Suprapubic skin (tissue), 4 donors: ENCODE measurements at places on chromosomes 2 and 18. TPM values are rescaled to one million over a fixed set of nuclear protein-coding genes. Genes with fewer than 3 reads are reported as not detected.

Gene CLHC1
- 2.9 TPM for total RNA-seq

Gene TFCP2L1
- total RNA-seq: 64.1 TPM

Gene XIRP2
- not detected for total RNA-seq

- no peak for DNase-seq
Measured at GRCh38 chr2:68849579-68850030, 21.6 kb downstream of the BMP10 start.

DNA sequence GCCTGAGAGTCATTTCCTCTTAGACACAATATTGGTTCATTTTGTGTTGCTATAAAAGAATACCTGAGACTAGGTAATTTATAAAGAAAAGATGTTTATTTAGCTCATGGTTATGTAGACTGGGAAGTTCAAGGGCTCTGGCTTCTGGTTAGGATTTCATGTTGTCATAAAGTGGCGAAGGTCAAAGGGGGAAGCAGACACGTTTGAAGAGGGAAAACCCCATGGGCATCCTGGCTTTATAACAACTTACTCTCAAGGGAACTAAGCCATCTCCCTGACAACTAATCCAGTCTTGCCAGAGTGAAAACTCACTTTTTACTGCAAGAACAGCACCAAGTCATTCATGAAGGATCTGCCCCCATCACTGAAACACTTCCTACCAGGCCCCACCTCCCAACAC lies 89.7 kb upstream of the RNF152 start:
- no peak for DNase-seq

DNA sequence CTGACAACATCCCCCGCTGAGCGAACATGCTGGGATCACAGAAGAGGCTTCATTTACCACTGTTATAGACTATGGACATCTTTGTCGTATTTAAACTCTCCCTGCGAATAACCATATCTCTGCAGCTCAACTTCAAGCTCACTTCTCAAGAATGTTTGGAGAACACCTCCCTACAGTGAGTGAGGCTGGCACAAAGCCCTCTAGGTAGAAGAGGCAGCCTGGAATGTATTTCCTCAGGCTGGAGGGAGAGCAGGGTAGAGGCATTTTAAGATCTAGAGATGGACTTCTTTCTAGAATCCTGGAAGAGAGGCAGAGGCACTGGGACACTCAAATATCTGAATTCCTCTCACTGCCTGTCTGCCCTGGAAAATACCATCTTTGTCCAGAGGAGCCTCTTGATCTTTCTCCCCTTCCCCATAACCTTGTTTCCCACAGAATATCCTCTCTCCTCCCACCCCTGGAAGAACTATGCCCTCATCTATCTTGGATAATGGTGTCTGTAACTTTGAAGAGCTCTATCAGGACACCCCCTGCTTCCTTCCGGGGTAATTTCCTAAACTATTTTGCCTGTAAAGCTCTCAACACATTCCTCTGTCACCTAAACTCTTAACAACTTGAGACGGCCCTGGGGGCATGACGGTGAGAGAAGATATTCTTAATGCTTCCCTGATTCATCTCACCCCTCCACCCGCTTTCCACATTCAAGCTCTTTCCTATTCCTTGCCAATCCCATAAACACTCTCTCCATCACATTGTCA lies 2.4 kb upstream of the ANTXR1 start:
- no peak for DNase-seq
